Thoracic aorta endothelial cell (primary cell): ENCODE measurements at places on chromosomes 4 and X. TPM values are rescaled to one million over a fixed set of nuclear protein-coding genes. Genes with fewer than 3 reads are reported as not detected.

Gene TBC1D9
- 57.1 and 60.4 TPM in 2 replicates for total RNA-seq

Gene PPARGC1A
- not detected in 2 replicates for total RNA-seq

Gene TCEAL7
- total RNA-seq, result 3.1 and 5.0 TPM in 2 replicates

Gene LONRF3
- 16.7 and 18.8 TPM in 2 replicates for total RNA-seq

Gene EFHC2
- total RNA-seq, result 0.07 TPM in 1 of 2 replicates, not detected in the other

Gene ITGB1BP2
- 3.5 and 4.9 TPM in 2 replicates for total RNA-seq

Gene GLUD2
- 1.5 and 3.4 TPM in 2 replicates for total RNA-seq

Gene RHOXF1
- not detected in 2 replicates for total RNA-seq

Gene NPY1R
- total RNA-seq, result 0.13 and 0.22 TPM in 2 replicates

Gene UGT2B11
- total RNA-seq, result not detected in 2 replicates

Gene NXF2
- not detected in 2 replicates for total RNA-seq

Gene DUSP21
- total RNA-seq, result not detected in 2 replicates

Gene ZNF732
- total RNA-seq, result 1.6 and 3.2 TPM in 2 replicates

Gene CXorf65
- not detected in 2 replicates for total RNA-seq

Gene SSX2
- not detected in 2 replicates for total RNA-seq

Gene TBX22
- not detected in 2 replicates for total RNA-seq

Gene TCEAL9
- 121 and 133 TPM in 2 replicates for total RNA-seq

Gene NAP1L2
- 2.0 and 2.4 TPM in 2 replicates for total RNA-seq

Gene DAPP1
- not detected in 2 replicates for total RNA-seq

Gene UCHL1
- 375 and 768 TPM in 2 replicates for total RNA-seq

Gene UBE2K
- 51.9 and 55.4 TPM in 2 replicates for total RNA-seq

Gene IDH3G
- 32.9 and 35.0 TPM in 2 replicates for total RNA-seq

Gene HS6ST2
- 0.43 TPM in 1 of 2 replicates, not detected in the other for total RNA-seq

Gene SLC49A3
- total RNA-seq, result 1.1 and 2.4 TPM in 2 replicates

Gene PPP1R2C
- not detected in 2 replicates for total RNA-seq

Gene TBC1D19
- total RNA-seq, result 14.2 and 20.7 TPM in 2 replicates

Gene POF1B
- 0.43 and 0.53 TPM in 2 replicates for total RNA-seq

Gene MAGEA1
- not detected in 2 replicates for total RNA-seq

Gene ZFP42
- total RNA-seq, result 0.07 TPM in 1 of 2 replicates, not detected in the other

Gene BRS3
- total RNA-seq, result not detected in 2 replicates

Gene HPGDS
- total RNA-seq, result 0.27 TPM in 1 of 2 replicates, not detected in the other

Gene NXF3
- not detected in 2 replicates for total RNA-seq

Gene FGF16
- total RNA-seq, result 5.2 and 6.7 TPM in 2 replicates

Gene FAM9C
- 0.50 TPM in 1 of 2 replicates, not detected in the other for total RNA-seq

Gene HDX
- 12.1 and 13.4 TPM in 2 replicates for total RNA-seq

Gene PRDX4
- 270 and 279 TPM in 2 replicates for total RNA-seq

Gene PABPC1L2B
- total RNA-seq, result not detected in 2 replicates

Gene PLS3
- total RNA-seq, result 730 and 748 TPM in 2 replicates

Gene RTL3
- 0.07 TPM in 1 of 2 replicates, not detected in the other for total RNA-seq

Gene NEXMIF
- total RNA-seq, result 0.13 TPM in 1 of 2 replicates, not detected in the other

Gene AVPR2
- total RNA-seq, result not detected in 2 replicates

Gene EGF
- not detected in 2 replicates for total RNA-seq

Gene C4orf51
- total RNA-seq, result not detected in 2 replicates

Gene NPFFR2
- total RNA-seq, result 0.36 and 0.53 TPM in 2 replicates

Gene OCRL
- 22.0 and 22.2 TPM in 2 replicates for total RNA-seq

Gene BST1
- total RNA-seq, result 6.0 and 14.8 TPM in 2 replicates
